ENCODE measurements at places on chromosomes 7 and 10. TPM values are rescaled to one million over a fixed set of nuclear protein-coding genes. Genes with fewer than 3 reads are reported as not detected.

ERVW-1 gene
- not detected for total RNA-seq

DNA sequence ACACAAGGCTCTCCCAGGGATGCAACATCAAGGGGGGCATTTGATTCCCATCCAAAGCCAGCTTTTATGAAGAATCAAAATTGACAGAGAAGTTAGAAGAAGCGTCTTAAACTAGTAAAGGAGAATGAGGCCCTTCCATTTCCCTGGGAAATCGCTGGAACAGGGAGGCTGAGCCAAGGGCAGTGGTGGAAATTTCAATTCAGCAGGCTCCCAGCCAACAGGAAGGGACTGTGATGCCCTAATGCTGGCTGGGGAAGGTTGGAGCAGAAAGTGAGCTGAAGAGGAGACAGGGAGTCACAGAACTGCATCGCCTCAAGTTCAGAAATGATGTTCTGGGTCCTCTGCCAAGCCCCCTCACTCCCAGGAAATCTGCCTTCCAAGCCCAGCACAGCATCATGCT, 517.3 kb downstream of the GRID1 start:
- DNase-seq: no peak

DNA sequence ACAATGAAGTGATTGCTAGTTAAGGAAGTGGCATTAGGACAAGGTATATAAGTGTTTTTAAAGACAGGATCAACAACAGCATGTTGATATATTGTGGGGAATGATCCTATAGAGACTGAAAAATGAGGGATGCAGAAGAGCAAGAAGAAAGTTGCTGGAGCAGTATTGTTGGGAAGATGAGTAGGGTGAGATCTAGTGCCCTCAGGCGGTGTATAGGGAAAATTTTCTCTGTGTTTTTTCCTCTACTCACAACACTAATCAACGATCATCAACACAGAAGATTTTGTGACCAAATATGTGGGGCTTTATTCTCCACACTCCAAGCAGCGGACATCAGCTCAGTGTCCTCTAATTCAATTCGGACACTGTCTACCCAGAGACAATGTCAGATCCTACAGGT, 9.6 kb upstream of the PTTG1IP2 start:
- DNase-seq: no peak

GRCh38 chr7:106381252-106381651, 96.5 kb upstream of the NAMPT start:
- no peak for DNase-seq

GRCh38 chr10:89959433-89960110, 258.2 kb downstream of the KIF20B start:
- DNase-seq: no peak

TLL2 gene
- 9.1 TPM for total RNA-seq

ENKUR gene
- not detected for total RNA-seq

DNA sequence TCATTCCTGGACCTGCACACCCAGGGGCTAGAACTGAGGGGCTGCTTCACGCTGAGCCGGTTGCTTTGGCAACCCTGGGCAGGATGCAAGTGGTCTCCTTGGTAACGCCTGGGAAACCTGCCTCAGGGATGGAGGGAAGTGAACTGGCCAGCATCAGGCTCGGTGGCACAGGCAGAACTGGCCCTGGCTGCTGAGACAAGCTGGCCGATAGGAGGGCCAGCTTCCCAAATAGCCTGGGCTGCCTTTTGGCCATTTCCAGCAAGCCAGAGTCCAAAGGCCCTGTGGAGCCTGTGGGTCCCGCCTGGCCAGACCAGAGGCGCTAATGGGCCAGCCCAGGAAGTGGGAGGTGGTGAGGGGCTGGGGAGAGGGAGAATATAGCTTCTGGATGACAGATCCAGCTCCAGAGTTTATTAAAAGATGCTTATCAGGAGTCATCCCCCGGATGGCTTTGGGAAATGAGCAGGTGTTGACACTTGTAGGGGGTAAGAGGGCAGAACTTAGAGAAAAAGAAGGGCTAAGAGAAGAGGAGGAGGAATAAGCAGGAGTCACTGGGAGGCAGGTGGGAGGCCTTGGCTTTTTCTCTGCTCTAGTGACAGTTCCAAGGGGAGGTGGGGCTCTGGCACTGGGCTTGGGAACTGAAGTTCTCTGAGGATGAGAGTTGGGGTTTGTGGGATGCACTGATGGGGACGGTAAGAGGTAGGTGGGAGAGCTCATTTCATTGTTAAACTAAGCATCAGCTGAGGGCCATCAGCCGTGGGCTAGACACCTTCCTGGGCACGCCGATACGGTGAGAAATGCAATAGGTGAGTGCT, 9.6 kb downstream of the NEURL1 start:
- no peak for DNase-seq

DNA sequence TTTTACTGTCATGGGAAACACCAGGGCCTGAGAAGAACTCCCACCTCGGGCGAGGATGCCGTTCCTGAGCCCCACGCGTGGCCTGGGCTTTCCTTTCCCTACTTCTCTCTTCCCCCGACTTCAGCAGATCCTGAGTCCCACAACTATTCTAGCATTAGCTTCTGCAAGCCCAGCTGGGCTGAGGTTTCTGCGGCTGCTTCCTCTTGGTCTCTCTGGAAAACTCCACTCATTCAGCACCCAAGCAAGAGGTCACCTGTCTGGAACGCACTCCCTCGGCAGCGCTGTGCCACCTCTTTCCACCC, 761 bp upstream of the DOCK1 start:
- no peak for DNase-seq
